ENCODE measurements at places on chromosomes 4 and X. TPM values are rescaled to one million over a fixed set of nuclear protein-coding genes. Genes with fewer than 3 reads are reported as not detected.
A peak's percentile ranks its signal among the peaks of the same experiment; 100 is the strongest.

- no peak for DNase-seq
- H3K27me3 ChIP-seq = no peaks in the 10 kb centered on the region
- peaks cover 3% of the 10 kb centered on the region for H3K4me1 ChIP-seq
These were observed 148.0 kb downstream of the STIM2 start for GRCh38 chr4:27008679-27009078.

- no peak overlapping the region for H3K27ac ChIP-seq
- H3K4me3 ChIP-seq = no peak overlapping the region
- no peaks in the 10 kb centered on the region for H3K4me1 ChIP-seq
- no peaks in the 10 kb centered on the region for H3K36me3 ChIP-seq
These were observed 782.2 kb upstream of the LCORL start for GRCh38 chr4:18803781-18804180.

DNA sequence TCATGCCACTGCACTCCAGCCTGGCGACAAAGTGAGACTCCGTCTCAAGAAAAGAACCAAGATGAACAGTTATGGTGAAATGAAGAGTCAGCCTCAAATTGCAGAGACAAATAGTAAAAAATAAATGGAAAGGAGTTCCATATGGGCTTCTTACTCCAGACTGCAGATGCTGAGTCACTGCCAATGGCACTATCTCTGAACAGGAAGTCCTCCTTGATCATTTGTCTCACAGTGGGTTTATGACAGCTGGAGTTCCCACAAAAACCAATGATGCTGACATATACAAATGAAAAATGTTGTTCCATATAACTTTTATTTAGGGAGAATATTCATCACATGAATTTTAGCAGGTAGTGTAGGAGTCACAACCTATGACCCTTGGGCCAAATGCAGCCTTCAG, 631.6 kb downstream of the PCDH18 start:
- H3K36me3 ChIP-seq = no peaks in the 10 kb centered on the region
- no peaks in the 10 kb centered on the region for H3K27me3 ChIP-seq
- H3K4me3 ChIP-seq = no peak overlapping the region
- no peaks in the 10 kb centered on the region for H3K4me1 ChIP-seq
- DNase-seq = no peak

DNA sequence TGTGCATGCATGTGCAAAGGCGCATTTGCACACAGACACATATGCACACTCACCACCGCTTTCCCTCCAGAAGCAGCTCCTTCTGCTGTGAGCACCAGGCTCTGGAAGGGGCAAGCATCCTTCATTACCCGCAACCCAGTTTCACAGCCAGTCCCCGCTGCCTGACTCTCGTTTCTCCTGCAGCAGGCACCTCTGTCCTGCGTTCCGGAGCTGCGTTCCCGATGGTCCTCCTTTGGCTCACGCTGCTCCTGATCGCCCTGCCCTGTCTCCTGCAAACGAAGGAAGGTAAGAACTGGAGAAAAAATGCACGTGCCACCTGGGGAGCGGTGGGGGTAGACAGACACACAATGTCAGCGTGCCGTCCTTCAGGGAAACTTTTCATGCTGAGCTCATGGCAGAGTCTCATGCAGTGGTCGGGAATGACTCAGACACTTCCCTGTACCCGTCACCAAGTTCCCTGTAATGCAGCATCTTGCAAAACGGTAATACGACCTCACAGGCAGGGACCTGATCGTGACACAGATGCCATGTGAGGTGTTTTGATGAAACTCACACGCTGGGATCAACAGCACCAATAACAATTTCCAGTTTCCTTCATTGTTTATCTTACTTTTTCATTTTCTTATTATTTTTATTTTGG, 5.1 kb downstream of the IL3RA start:
- H3K4me1 ChIP-seq = peaks cover 7% of the 10 kb centered on the region
- no peak overlapping the region for H3K4me3 ChIP-seq
- H3K36me3 ChIP-seq = no peaks in the 10 kb centered on the region
- DNase-seq = no peak
- no peaks in the 10 kb centered on the region for H3K27me3 ChIP-seq

- H3K4me1 ChIP-seq = no peaks in the 10 kb centered on the region
- H3K27me3 ChIP-seq = no peaks in the 10 kb centered on the region
- H3K4me3 ChIP-seq = no peak overlapping the region
- H3K27ac ChIP-seq = no peak overlapping the region
These were observed 1850.2 kb upstream of the AGA start for GRCh38 chr4:179292468-179292867.

DNA sequence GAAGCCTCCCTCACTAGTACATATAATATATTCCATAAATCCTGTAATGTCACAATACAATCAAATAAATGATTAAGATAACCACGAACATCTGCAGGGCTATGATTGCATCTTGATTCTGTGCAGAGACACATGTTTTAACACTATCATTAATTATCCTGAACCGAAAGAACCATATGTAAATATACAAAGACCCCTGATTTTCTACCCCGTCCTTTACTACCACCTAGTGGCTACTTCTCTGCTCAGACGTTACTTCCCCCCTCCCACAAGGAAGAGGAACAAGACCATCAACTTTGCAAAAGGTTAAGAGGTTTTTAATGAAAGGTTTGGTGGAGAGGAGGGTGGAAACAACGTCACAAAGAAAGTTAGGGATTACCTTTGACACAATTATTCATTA, 134.0 kb downstream of the COL4A6 start:
- H3K4me3 ChIP-seq = no peak overlapping the region
- H3K27me3 ChIP-seq = no peaks in the 10 kb centered on the region
- H3K36me3 ChIP-seq = no peaks in the 10 kb centered on the region

- H3K36me3 ChIP-seq = no peaks in the 10 kb centered on the region
- no peak for DNase-seq
- H3K4me3 ChIP-seq = no peak overlapping the region
- peaks cover 10% of the 10 kb centered on the region for H3K4me1 ChIP-seq
These were observed 3.9 kb upstream of the MFAP3L start for GRCh38 chr4:170030121-170030520.

DNA sequence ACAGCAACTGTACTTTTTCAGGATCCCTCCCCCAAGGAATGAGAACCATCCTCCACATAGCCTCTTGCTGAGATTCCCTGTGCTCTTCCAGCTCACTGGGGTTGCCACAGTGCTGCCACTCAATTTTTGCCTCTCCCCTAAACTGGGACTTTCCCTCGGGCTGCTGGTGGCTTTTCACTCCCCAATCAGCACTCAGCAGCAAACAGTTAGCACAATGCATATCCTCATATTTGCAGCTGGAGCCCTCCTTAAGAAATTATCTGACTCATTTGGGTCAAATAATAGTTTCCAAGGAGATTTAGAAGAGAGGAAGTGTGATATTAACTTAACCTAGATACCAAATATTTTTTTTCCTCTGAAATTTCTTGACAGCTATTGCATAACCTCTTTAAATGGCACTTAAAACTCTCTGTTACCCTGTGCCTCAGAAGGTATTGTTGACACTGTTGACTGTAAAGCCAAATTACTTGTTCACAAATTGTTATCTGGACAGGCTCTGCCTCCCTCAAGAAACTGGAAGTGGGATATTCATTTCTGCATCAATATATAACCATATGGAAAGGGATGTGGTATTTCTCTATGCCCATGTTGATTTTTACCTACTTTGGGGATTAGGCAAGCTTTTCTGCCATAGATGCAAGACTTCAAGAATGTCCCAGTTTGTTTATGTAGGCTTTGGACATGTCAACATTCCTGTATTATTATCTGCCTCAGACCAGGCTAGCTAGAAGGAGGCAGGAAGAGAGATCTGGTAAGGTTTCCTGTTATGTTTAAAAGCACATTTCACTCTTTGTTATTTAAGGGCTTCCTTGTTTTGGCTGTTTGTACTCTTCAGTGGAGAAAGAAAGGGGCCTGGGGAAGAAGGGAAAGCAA, 58.0 kb downstream of the SEPTIN11 start:
- no peaks in the 10 kb centered on the region for H3K27me3 ChIP-seq
- H3K36me3 ChIP-seq = peaks cover 10% of the 10 kb centered on the region

DNA sequence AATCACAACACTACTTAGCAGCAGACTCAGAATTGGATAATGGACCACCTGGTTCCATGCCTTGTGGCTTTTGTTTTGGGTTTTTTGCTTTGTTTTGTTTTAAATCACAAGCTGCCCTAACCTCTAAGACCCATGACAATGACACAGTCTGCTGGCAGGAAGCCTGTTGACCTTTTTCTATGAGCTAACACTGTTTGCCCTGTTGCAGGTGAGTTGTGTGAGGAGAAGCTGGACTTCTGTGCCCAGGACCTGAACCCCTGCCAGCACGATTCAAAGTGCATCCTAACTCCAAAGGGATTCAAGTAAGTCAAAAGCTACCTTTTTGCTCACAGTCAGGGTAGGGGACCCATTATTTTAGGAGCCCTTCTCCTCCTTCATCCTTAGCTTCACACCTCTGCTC, 110.8 kb upstream of the PACRGL start:
- H3K36me3 ChIP-seq = no peaks in the 10 kb centered on the region
- H3K4me1 ChIP-seq = no peaks in the 10 kb centered on the region

GRCh38 chrX:134144231-134144630, 92.8 kb upstream of the CCDC160 start:
- peaks cover 3% of the 10 kb centered on the region for H3K4me1 ChIP-seq
- no peaks in the 10 kb centered on the region for H3K36me3 ChIP-seq
- peak; percentile 10 for DNase-seq

DNA sequence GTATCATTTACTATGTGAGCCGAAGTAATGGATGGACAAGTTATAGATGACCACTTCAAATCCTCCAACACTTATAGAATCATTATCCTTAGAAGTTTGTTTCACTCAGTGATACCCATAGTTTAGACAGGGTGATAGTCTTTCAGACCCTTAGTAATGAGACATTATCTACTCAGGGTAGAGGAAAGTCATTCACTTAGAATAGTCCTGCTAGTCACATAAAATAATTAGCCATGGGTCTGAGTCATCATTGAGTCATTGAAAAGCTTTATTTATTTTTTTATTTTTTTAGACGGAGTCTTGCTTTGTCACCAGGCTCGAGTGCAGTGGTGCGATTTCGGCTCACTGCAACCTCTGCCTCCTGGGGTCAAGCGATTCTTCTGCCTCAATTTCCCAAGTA, 321.7 kb upstream of the FSTL5 start:
- H3K36me3 ChIP-seq = no peaks in the 10 kb centered on the region
- no peaks in the 10 kb centered on the region for H3K4me1 ChIP-seq
- H3K4me3 ChIP-seq = no peak overlapping the region
- DNase-seq = no peak
- H3K27me3 ChIP-seq = no peaks in the 10 kb centered on the region
- no peak overlapping the region for H3K27ac ChIP-seq

GRCh38 chr4:97910005-97910404, 233.3 kb downstream of the STPG2 start:
- H3K36me3 ChIP-seq = no peaks in the 10 kb centered on the region
- H3K4me1 ChIP-seq = no peaks in the 10 kb centered on the region
- DNase-seq = no peak
- no peak overlapping the region for H3K4me3 ChIP-seq
- no peak overlapping the region for H3K27ac ChIP-seq

DNA sequence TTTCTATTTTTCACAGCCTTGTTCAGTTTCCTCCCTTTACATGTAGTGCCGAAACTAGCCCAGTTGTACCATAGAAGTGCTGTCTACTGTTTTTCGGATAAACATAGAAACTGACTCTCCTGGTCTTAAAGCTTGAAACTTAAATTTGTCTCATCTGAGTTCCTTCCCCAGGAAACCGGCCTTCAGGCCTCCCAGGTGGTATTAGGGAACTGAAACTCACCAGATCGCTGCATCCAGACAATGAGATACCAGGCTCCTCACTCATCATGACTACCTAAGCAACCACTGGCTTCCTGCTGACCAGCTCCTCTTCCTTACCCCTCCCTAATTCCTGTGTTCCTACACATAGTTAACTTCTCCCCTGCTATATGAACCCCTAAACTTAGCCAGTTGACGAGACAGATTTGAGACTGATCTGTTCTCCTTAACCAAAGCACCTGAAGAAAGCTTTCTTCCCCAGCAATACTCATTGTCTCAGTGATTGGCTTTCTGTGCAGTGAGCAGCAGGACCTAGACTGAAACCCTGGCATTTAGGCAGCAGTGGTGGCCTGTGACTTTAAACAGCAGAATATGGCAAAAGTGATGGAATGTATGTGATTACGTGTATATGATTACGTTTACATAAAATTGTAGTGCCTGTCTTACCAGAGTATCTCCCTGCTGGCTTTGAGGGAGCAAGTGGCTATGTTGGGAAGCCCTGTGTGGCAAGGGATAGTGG, 959.1 kb upstream of the LCORL start:
- H3K27ac ChIP-seq = no peak overlapping the region
- H3K4me3 ChIP-seq = no peak overlapping the region
- DNase-seq = no peak
- H3K4me1 ChIP-seq = no peaks in the 10 kb centered on the region

DNA sequence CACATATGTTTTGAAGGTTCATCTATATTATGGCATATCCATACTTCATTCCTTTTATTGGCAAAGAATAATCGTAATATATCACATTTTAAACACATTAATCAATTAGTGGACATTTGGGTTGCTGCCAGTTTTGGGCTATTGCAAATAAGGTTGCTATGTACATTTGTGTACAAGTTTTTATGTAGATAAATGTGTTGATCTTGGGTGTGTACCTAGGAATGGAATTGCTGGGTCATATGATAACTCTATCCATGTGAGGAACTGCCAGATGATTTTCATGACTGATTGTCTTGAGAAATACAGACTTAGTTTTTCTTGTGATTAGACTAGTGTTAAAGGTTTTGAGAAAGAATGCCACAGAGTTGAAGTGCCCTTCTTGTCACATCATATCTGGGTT, 99.2 kb upstream of the RAB40AL start:
- H3K27ac ChIP-seq = no peak overlapping the region
- no peaks in the 10 kb centered on the region for H3K27me3 ChIP-seq
- no peaks in the 10 kb centered on the region for H3K36me3 ChIP-seq
- no peaks in the 10 kb centered on the region for H3K4me1 ChIP-seq
- DNase-seq = no peak

DNA sequence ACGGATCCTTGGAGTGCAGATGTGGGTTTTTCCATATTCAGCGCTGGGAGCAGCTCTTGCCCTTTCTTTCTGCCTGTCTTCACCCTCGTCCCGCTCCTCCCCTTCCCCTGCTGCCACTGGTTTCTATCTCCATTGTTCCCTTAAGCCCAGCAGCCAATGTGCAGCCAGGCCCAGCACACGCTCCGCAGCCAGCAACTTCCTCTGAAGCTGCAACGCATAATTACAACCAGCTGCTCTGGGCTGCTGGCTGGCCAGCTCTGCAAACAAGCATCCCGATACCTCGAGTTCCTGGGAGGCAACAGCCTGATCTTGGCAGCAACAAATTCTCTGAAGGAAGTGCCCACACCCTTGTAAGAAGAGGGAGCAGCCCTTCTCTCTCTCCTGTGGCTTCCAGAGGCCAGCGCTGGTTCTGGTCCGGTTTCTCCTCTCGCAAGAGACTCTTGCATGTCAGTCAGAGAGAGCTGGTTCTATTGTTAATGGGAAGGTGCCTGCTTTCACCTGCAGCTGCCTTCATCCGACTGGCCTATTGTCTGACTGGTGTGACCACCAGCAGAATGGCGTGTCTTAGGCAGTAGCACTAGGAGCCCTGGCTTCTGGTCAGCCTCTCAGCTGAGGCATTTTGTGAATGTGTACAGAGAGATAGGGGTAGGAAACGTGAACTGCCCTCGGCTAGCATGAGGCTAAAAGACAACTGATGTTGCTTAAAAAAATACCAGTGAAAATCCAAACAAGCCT, 83.8 kb upstream of the MAML3 start:
- H3K27me3 ChIP-seq = no peaks in the 10 kb centered on the region
- no peak for DNase-seq
- no peak overlapping the region for H3K4me3 ChIP-seq
- H3K27ac ChIP-seq = no peak overlapping the region
- H3K4me1 ChIP-seq = peaks cover 10% of the 10 kb centered on the region
- no peaks in the 10 kb centered on the region for H3K36me3 ChIP-seq

The UCP1 gene
- not detected for total RNA-seq

The JADE3 gene
- 0.54 TPM for total RNA-seq

The XPNPEP2 gene
- total RNA-seq = 2.6 TPM

The TADA2B gene
- total RNA-seq = 36.3 TPM

The C1QTNF7 gene
- not detected for total RNA-seq
